ENCODE measurements at places on chromosomes 1 and 21. TPM values are rescaled to one million over a fixed set of nuclear protein-coding genes. Genes with fewer than 3 reads are reported as not detected.
A peak's percentile ranks its signal among the peaks of the same experiment; 100 is the strongest.

GRCh38 chr1:53592985-53593757 is 134.0 kb downstream of the DMRTB1 start:
- no peak for DNase-seq

- DNase-seq, result no peak
Measured at GRCh38 chr1:241947354-241947753, 10.2 kb upstream of the BECN2 start.

GRCh38 chr21:26391166-26391565 is 181.9 kb downstream of the CYYR1 start:
- DNase-seq, result no peak

GRCh38 chr1:7104339-7104738 is 319.1 kb downstream of the CAMTA1 start:
- DNase-seq, result no peak

GRCh38 chr1:243349128-243349527 is 93.3 kb downstream of the SDCCAG8 start:
- DNase-seq, result no peak

DNA sequence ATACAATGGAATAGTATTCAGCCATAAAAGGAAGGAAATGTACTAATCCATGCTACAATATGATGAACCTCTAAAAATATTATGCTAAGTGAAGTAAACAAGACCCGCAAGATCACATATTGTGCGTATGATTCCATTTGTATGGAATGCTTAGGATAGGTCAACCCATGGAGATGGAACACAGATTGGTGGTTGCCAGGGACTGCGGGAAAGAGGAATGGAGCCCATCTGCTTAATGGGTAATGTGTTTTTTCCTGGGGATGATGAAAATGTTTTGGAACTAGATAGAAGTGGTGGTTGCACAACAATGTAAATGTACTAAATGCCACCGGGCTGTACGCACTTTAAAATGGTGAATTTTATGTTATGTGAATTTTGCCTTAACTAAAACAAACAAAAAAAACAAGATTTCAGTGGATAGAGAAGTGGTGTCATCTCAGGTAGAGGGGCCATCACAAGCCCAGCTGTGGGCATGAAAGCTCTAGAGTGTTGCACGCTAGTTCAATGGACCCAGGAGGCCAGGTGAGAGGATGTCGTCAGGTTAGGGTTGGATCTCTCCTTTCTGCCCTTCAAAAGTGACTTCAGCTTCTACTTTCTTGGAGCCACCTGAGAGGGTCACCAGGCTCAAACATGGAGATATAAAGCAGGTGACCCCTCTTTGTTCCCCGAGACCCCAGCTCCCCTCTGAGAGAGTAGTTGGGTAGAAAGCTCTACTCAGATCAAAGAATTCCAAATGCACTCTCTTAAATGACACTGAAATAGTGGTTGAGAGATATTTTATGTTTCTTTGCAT is 2.5 kb downstream of the C1orf115 start:
- DNase-seq, result no peak

- DNase-seq, result peak; percentile 71
Measured at GRCh38 chr1:234977875-234978396, 150.7 kb downstream of the TOMM20 start.

- DNase-seq, result no peak
Measured at GRCh38 chr1:58363585-58363984, 182.9 kb downstream of the OMA1 start.

- no peak for DNase-seq
Measured at GRCh38 chr1:48026275-48026674, 29.1 kb upstream of the TRABD2B start.

DNA sequence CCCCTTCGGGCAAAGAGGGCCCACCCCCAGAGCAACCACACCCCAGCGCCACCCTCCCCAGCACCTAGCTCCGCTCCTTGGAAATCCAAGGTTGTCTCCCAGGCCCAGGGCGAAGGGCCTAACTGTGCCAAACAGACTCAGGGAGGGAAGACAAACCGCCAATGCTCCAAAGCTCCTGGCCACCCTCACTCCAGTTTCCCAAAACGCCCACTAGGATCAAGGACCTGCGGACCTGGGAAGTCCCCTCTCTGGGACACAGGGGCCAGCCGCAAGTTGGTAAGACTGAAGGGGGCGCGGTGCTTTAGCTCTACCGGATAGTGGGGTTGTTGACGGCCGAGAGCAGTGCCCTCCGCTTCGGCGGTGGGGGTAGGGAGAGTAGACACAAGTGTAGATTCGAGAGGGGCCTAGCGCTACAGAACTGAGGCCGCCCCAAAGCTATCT is 581 bp downstream of the IRF6 start:
- no peak for DNase-seq

GRCh38 chr1:246761396-246761795 is 37.2 kb downstream of the SCCPDH start:
- DNase-seq, result no peak

DNA sequence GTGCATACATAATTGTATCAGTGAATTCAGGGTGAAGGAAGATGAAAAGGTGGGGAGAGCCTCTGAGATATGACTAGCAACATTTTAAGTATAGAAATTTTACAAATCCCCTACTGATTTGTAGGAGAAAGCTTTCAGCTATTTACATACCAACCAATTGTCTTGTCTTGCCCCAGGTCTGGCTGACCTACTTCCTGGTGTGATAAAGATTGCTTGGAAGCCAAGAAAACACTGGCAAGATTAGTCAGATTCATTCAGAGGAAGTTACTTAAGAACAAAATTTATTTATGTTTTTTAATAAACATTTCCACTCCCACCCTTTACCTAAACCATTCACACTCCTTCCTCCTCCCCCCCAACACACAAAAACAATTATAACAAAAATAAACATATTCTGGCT is 17.5 kb downstream of the PTGS2 start:
- no peak for DNase-seq

Gene PHLDA3
- total RNA-seq, result 8.9 TPM

Gene FAM177B
- total RNA-seq, result not detected

Gene RAB7B
- 0.17 TPM for total RNA-seq

All from right lobe of liver (tissue), 6 donors.